ENCODE measurements at places on chromosomes 5 and 9.

- DNase-seq = no peak
Measured at GRCh38 chr5:131214609-131215227, 44.0 kb downstream of the LYRM7 start.

DNA sequence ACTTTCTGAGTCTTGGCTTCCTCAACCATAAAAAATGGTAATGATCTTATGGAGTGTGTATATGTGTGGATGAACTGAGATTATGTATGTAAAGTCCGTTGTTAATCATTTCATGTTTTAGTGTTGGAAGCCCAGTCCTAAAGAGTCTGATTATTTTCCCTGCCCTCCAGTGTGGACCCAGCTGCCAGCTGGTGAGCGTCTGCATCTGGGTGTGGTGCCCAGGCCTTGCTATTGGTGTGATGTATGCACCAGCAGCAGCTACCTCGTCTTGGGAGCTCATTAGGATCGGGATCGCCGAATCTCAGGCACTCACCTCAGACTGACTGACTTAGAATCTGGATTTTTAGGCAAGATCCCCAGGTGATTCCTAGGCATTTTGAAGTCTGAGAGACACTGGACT, 63.8 kb downstream of the LRRC70 start:
- no peak for DNase-seq

- DNase-seq = no peak
Measured at GRCh38 chr5:159262472-159262858, 625 bp upstream of the UBLCP1 start.

GRCh38 chr5:40429258-40430100, 250.2 kb upstream of the PTGER4 start:
- DNase-seq = no peak

DNA sequence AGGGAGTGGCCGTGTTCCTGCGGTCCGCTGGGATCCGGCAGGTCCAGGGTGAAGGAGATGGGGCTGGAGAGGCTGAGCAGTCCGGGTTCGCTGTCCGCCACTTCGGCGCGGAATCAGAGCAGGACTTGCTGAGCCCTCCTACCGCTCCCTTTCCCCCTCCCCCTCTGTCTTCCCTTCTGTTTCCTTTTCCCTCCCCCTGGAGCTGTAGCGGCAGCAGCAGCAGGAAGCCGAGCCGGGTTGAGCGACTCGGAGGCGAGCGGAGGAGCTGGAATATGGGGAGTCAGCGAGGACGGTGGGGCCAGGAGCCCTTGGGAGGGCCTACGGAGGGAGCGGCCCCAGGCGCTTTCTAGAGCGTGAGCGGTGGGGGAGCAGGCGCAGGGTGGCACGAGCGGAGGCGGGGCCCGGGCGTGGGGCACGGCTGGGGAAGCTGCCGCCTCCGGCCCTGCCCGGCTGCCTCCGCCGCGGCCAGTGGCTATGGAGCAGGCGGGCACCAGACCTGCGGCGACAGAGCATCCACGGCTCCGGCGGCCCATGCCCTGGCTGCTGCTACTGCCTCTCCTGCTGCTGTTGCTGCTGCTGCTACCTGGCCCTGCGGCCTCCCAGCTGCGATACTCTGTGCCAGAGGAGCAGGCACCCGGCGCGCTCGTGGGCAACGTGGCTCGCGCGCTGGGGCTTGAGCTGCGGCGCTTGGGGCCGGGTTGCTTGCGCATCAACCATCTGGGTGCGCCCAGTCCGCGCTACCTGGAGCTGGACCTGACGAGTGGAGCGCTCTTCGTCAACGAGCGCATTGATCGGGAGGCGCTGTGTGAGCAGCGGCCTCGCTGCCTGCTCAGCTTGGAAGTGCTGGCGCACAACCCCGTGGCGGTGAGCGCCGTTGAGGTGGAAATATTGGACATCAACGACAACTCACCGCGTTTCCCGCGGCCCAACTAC, at the start of gene PCDHAC2:
PCDHAC2 (plus strand) TSS at position 184 of the 933 bp plus-strand sequence; CDS start at position 475, 291 bp downstream.
- DNase-seq = no peak

GRCh38 chr9:129584136-129584535, 36.8 kb downstream of the C9orf50 start:
- peak; percentile 65 for DNase-seq

DNA sequence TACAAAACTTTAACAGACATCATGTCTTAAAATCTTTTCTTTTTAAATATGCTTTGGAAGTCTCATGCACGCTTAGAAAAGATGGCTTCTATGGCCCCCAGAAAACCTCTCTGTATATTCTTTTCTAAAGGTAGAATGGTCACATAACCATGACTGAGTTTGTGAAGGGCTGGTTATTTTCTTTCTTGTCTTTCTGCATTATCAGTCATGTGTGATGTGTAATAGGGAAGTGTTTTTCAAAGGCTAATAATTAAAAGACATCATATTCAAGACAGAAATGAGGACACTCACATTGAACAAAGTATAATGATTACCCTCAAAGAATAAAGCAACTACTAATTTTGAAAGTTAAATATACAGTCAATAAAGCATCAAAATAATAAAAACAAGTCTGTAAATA, 253.4 kb downstream of the TRPM3 start:
- DNase-seq = no peak

DNA sequence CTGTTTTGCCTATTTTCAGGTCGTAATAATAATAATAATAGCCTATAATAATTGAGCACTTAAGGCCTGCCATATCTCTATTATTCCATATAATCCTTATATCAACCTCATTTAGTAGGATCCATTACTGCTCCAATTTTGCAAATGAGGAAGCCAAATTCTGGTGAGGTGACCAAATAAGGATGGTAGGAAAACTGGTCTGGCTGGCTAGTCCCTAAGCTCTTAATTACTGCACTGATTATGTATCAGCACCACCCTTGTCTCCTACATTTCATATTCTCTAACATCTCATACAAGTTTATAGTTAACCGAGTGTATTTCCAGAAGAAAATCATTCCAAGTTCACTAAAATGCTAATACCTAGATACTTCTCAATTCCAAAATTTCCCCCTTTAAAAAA, 166.5 kb upstream of the RGMB start:
- DNase-seq = no peak

- DNase-seq = no peak
Measured at GRCh38 chr9:20030671-20031070, 241.8 kb upstream of the SLC24A2 start.

- peak; percentile 90 for DNase-seq
Measured at GRCh38 chr9:134811673-134812342, 68.8 kb upstream of the FCN2 start.

DNA sequence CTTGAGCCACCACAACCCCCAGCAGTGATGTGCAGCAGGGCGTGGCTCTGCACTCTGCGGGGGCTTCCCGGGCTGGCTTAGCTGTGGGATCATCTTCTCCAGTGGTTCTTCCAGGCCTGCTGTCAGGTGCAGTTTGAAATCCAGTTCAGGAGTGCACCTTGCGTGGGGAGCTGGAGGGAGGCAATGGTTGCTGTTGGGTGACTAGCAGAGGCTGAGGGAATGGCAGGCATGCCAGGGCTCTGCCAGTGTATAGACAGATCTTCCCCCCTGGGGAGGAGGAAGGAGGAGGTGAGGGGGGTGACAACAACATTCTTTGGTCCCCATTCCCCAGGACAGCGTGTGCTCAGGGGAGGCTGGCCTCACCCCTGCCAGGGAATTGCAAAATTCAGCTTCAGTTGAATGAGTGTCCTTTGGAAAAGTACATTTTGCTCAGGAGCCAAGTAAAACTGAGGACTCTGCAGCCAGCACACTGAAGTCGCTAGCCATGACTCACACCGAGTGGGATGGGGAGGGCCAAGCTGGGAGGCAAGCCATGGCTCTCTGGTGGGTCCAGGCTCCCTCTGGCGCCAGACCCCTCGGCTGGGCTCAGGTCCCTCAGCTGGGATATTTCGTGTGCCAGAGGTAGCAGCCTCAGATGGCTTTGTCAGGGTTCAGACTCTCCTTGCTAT, 35.0 kb downstream of the ERGIC1 start:
- DNase-seq = peak; percentile 48

- no peak for DNase-seq
Measured at GRCh38 chr9:2231829-2232228, 216.7 kb downstream of the SMARCA2 start.

GRCh38 chr5:143215690-143216089, 187.8 kb downstream of the NR3C1 start:
- DNase-seq = no peak

GRCh38 chr5:93807846-93808245, 66.4 kb upstream of the POU5F2 start:
- no peak for DNase-seq

DNA sequence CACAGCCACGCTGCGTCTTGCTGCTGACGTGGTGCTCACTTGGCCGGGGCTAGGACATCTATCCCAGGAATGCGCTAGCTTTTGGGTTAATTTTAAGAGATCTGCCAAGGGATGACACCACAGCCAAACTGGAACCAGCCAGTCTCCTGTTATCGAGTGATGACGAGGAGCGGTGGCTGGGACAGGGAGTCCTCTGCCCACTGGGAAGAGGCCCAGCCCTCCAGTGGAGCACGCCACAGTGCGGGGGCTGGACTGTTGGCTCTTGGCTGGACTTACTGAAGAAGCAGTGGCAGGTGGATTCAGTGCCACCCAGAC, 55.1 kb upstream of the PHYKPL start:
- DNase-seq = no peak

All from fibroblast of skin of left biceps (primary cell).